ENCODE measurements at places on chromosomes 13 and 19. TPM values are rescaled to one million over a fixed set of nuclear protein-coding genes. Genes with fewer than 3 reads are reported as not detected.

DNA sequence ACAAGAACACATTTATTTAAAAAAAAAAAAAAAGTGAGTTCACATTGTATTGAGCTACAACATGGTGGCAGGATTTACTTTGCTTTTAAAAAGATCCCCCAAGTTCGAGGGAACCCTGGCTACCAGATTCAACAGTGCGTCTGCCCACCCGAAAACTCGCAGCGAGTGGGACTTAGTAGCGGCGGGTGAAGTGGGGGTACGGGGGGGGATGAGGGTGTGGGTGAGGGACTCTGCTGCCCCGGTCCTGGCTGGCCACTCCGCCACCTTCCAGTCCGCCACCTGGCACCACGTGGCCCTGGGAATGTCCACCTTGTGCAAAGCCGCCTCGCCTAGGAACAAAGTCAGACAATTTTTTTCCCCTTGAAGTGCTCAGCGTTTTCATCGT is 19.3 kb upstream of the TINCR start:
- peaks cover 11% of the 10 kb centered on the region for H3K36me3 ChIP-seq
- peaks cover 32% of the 10 kb centered on the region for H3K4me1 ChIP-seq
- H3K27ac ChIP-seq, result no peak overlapping the region

- H3K4me3 ChIP-seq, result no peak overlapping the region
- no peak for DNase-seq
- no peak overlapping the region for H3K27ac ChIP-seq
- no peaks in the 10 kb centered on the region for H3K36me3 ChIP-seq
These were observed 23.0 kb upstream of the OLFM4 start for GRCh38 chr13:53005626-53006025.

MEX3D gene
- 51.8 TPM for total RNA-seq

GRCh38 chr19:2123682-2124387 is 27.1 kb downstream of the IZUMO4 start:
- peaks cover 15% of the 10 kb centered on the region for H3K36me3 ChIP-seq
- H3K27ac ChIP-seq, result no peak overlapping the region
- H3K4me3 ChIP-seq, result no peak overlapping the region
- H3K27me3 ChIP-seq, result no peaks in the 10 kb centered on the region
- DNase-seq, result no peak

PRODH2 gene
- total RNA-seq, result not detected

GRCh38 chr13:43808676-43809075 is 21.9 kb upstream of the ENOX1 start:
- peaks cover 6% of the 10 kb centered on the region for H3K4me1 ChIP-seq
- no peak overlapping the region for H3K27ac ChIP-seq
- no peak overlapping the region for H3K4me3 ChIP-seq
- no peak for DNase-seq

GRCh38 chr13:83151308-83151660 is 731.0 kb downstream of the SLITRK1 start:
- no peaks in the 10 kb centered on the region for H3K36me3 ChIP-seq
- no peaks in the 10 kb centered on the region for H3K27me3 ChIP-seq
- DNase-seq, result peak; percentile 2
- H3K4me1 ChIP-seq, result no peaks in the 10 kb centered on the region

- no peak for DNase-seq
- no peaks in the 10 kb centered on the region for H3K36me3 ChIP-seq
- H3K4me3 ChIP-seq, result no peak overlapping the region
These were observed 110.9 kb upstream of the FRY start for GRCh38 chr13:31920727-31921100.

- H3K4me1 ChIP-seq, result peaks cover 15% of the 10 kb centered on the region
- no peaks in the 10 kb centered on the region for H3K27me3 ChIP-seq
These were observed 2.4 kb downstream of the GNA15 start for GRCh38 chr19:3138268-3138667.

GRCh38 chr19:2230807-2231533 is 5.2 kb downstream of the PLEKHJ1 start:
- DNase-seq, result no peak
- H3K36me3 ChIP-seq, result peaks cover 7% of the 10 kb centered on the region
- peaks cover 25% of the 10 kb centered on the region for H3K4me1 ChIP-seq
- no peaks in the 10 kb centered on the region for H3K27me3 ChIP-seq
- no peak overlapping the region for H3K27ac ChIP-seq
- no peak overlapping the region for H3K4me3 ChIP-seq

GRCh38 chr13:80388506-80388905 is 47.6 kb upstream of the SPRY2 start:
- no peaks in the 10 kb centered on the region for H3K36me3 ChIP-seq
- no peaks in the 10 kb centered on the region for H3K4me1 ChIP-seq
- DNase-seq, result no peak
- no peak overlapping the region for H3K4me3 ChIP-seq
- no peaks in the 10 kb centered on the region for H3K27me3 ChIP-seq

- H3K27ac ChIP-seq, result no peak overlapping the region
- no peaks in the 10 kb centered on the region for H3K4me1 ChIP-seq
- H3K27me3 ChIP-seq, result no peaks in the 10 kb centered on the region
- no peak overlapping the region for H3K4me3 ChIP-seq
- no peaks in the 10 kb centered on the region for H3K36me3 ChIP-seq
These were observed 177.1 kb downstream of the RBM26 start for GRCh38 chr13:79228972-79229371.

TUBA3C gene
- not detected for total RNA-seq

IGSF23 gene
- total RNA-seq, result not detected

DNA sequence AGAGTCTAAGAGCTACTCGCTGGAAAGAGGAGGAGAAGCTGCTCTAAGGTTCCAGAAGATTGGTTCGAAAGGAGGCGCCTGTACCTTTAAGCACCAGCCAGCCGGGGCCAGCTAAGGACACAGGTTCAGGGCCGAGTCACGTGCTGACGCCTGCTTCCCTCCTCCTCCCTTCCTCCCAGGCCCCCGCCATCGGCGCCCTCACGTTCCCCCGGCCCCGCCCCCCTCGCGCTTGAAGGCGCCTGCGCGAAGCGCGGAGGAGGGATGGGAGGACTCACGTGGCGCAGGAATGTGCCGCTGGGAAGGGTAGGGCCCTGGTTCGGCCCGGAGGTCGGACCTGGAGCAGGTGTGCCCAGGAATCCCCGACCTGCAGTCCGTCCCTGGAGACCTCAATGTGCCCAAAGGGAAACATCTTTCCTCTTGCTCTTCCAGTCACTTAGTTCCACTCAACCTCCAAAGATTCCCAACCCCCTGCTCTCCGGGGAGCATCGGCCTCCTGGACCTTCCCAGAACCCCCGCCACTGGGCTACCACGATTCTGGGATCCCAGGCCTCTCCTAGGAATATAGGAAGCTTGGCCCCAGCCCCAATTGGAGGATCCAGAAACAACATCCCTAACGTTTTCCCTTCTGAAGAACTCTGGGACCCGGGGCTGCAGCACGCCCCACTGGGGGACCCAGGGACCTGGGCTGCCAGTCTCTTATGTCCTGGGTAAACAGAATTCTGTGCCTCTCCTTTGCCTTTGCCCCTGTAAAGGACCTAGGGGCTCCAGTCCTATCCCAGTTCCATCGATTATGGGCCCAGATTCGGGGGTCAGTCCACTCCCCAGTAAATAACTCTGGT is 2.5 kb downstream of the DBP start:
- peaks cover 3% of the 10 kb centered on the region for H3K27me3 ChIP-seq
- no peak overlapping the region for H3K27ac ChIP-seq
- peaks cover 46% of the 10 kb centered on the region for H3K4me1 ChIP-seq
- DNase-seq, result peak; percentile 80

ZNF682 gene
- 6.2 TPM for total RNA-seq

DNA sequence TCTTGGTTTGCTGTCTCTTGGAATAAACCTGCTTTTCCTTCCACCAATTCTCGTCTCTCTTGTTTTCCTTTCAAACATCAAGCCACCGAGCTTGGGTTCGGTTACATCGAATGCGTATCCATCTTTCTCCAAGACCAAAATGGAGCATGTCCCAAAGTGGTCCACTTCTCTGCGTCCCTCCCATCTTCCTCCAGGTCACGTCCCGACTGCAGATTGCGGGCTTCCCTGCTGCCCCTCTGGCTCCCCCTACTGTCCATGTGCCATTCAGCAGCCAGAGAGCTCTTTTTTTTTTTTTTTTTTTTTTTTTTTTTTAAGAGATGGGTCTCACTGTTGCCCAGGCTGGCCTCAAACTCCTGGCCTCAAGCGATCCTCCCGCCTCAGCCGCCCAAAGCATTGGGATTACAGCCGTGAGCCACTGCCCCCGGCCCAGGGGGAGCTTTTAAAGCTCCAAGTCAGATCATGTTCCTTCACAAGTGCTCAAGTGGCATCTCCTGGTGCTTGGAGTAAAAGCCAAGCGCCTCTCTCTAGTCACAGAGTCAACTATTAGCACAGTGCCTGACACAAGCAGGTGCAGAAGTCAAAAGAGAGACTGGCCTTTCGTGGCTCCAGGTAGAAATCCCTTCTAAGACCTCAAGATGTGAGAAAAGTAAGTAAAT is 10.0 kb downstream of the COL5A3 start:
- H3K4me3 ChIP-seq, result no peak overlapping the region
- H3K4me1 ChIP-seq, result no peaks in the 10 kb centered on the region
- H3K27me3 ChIP-seq, result peaks cover 4% of the 10 kb centered on the region
- DNase-seq, result peak; percentile 23

- peaks cover 3% of the 10 kb centered on the region for H3K4me1 ChIP-seq
- no peaks in the 10 kb centered on the region for H3K27me3 ChIP-seq
- peaks cover 7% of the 10 kb centered on the region for H3K36me3 ChIP-seq
These were observed 292.0 kb downstream of the KLF12 start for GRCh38 chr13:73842184-73842583.

- H3K36me3 ChIP-seq, result no peaks in the 10 kb centered on the region
- H3K4me3 ChIP-seq, result no peak overlapping the region
- peaks cover 7% of the 10 kb centered on the region for H3K4me1 ChIP-seq
- H3K27me3 ChIP-seq, result no peaks in the 10 kb centered on the region
- H3K27ac ChIP-seq, result no peak overlapping the region
- no peak for DNase-seq
These were observed 6.5 kb upstream of the ZNF444 start for GRCh38 chr19:56134654-56134921.

DNA sequence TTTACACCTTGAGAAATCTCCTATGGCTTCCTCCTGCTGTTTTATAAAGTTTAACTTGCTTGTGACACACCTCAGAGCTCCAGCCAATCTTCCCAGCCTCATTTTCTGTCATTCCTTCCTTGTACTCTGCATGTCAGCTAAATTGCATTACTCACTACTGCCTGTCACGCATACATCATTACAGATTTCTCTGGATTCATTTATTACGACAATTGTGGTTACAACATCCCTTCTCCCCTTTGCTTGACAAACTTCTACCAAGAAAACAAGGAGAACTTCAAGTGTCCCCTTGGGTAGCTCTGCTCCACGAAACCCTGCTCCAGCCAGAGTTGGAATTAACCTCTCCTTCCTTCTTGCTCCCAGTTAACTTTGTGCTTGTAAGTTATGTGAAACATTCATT is 22.0 kb upstream of the GPR18 start:
- peak; percentile 46 for DNase-seq
- H3K36me3 ChIP-seq, result no peaks in the 10 kb centered on the region
- H3K27me3 ChIP-seq, result no peaks in the 10 kb centered on the region
- no peak overlapping the region for H3K27ac ChIP-seq
- peaks cover 1% of the 10 kb centered on the region for H3K4me1 ChIP-seq

DNA sequence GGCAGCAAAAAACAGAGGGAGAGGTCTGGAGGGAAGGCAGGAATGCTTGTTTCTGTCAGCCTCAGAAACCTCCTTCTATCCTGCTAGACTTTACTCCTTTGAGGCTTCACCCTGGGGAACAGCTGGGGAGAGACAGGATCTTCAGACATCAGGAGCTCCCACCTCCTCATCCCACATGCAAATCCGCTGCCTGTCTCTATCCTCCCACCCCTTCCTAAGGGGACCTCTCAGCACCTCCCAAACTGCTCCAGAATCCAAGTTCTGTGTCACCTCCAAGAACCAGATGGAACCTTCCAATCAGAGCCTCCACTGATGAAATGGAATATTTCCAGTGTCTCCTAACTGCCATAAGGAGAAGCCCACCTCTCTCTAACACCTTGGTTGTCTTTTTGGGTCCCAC is 9.7 kb upstream of the ERCC2 start:
- peaks cover 12% of the 10 kb centered on the region for H3K4me1 ChIP-seq
- no peak overlapping the region for H3K4me3 ChIP-seq
- no peak for DNase-seq
- no peak overlapping the region for H3K27ac ChIP-seq

LATS2 gene
- 46.7 TPM for total RNA-seq

DNA sequence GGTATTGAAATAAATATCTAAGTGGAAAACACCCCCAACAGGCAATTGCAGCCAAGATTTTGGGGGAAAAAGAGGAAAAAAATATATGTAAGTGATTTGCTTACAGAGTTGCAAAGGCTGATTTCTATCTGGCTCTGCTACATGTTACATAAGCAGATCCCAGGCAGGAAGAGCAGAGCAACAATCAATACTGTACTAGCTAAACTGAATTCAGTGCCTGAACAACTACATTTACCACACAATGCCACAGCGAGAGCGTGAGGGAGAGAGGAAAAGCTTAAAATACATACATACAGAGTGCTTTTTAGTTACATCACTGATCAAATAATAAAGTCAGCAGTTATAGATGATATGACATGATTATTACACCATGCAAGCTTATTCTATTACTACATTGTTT is 665.6 kb upstream of the ARGLU1 start:
- no peaks in the 10 kb centered on the region for H3K4me1 ChIP-seq
- no peaks in the 10 kb centered on the region for H3K27me3 ChIP-seq
- no peak overlapping the region for H3K27ac ChIP-seq
- no peaks in the 10 kb centered on the region for H3K36me3 ChIP-seq
- DNase-seq, result no peak

CCDC122 gene
- total RNA-seq, result 6.7 TPM

PTH2 gene
- total RNA-seq, result not detected

FGF14 gene
- 0.23 TPM for total RNA-seq
